Psoas muscle (tissue), 8 donors: ENCODE measurements at places on chromosomes 16 and 17. TPM values are rescaled to one million over a fixed set of nuclear protein-coding genes. Genes with fewer than 3 reads are reported as not detected.
A peak's percentile ranks its signal among the peaks of the same experiment; 100 is the strongest.

Gene PRR35
- total RNA-seq = not detected

GRCh38 chr17:33335491-33336173, 42.5 kb upstream of the ASIC2 start:
- H3K27me3 ChIP-seq = peaks cover 2% of the 10 kb centered on the region
- no peaks in the 10 kb centered on the region for H3K36me3 ChIP-seq

- H3K27ac ChIP-seq = no peak overlapping the region
- H3K4me1 ChIP-seq = no peaks in the 10 kb centered on the region
- no peak overlapping the region for H3K4me3 ChIP-seq
- no peaks in the 10 kb centered on the region for H3K36me3 ChIP-seq
- no peak for DNase-seq
- H3K27me3 ChIP-seq = no peaks in the 10 kb centered on the region
These were observed 217.4 kb downstream of the RPTOR start for GRCh38 chr17:80762076-80762475.

DNA sequence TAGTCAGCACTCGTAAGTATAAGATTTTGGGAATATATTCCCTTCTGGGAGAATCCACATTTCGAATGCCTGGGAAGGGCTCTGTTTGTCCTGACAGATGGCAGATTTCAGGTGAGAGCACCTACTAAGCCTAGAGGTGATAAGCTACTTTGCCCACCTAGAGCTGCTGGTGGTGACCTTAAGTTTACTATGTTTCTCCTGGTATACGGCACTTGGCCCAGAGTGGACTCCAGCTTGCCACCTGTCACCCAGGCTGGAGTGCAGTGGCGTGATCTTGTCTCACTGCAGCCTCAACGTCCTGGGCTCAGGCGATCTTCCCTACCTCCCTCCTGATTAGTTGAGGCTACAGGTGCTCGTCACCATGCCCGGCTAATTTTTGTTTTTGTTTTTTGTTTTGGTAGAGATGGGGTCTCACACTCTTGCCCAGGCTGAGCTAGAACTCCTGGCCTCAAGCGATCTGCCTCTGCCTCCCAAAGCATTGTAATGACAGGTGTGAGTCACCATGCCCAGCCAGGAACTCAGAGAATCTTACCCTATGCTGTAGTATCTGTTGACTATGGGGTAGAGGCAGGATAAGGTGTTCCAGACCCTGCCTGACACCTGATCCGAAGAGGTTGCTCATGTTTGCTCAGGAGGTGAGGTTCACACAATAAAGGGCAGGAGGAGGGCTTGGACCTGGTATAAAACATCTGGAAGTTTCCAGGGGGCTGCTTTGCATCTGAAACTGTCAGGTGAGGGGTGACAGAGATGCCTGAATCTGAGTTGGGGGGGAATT, at the start of gene ZG16:
Gene ZG16, plus strand, starts transcription at position 681 of the 775 bp plus-strand sequence. CDS start 1,011 bp downstream, outside the sequence.
- no peak for DNase-seq
- H3K27ac ChIP-seq = no peak within 1 kb of the TSS
- H3K27me3 ChIP-seq = no peaks in the 10 kb centered on the region

DNA sequence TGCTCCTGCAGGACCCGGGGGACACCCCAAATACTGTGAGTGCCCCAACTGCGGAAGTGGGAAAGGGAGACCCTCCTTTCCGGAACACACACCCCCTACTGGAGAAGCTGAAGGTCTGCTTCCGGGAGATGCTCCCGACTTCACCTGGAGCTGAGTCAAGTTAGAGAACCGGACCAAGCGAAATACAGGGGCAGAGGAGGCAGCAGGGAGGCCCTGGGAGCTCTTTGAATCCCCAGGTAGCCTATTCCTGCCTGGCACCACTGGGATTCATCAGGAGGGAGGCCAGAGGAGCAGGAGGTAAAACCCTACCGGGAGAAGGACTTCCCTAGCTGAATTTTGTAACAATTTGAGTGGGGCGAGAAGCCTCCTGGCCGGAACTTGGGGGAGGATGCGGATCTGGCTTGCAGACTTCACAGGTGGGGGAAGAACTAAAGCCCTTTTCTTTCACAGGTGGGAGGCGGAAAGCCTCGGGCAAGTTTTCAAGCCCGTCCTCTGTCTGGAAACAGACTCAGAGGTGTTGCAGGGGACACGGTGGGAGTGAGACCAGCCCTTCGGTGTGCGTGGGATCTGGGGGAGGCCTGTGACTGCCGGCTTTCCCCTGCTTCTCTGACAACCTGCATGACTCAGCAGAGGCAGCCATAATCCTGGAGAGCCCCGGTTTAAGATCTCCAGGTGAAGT, 22.4 kb upstream of the TEKT1 start:
- no peaks in the 10 kb centered on the region for H3K4me1 ChIP-seq
- DNase-seq = no peak
- no peak overlapping the region for H3K27ac ChIP-seq
- H3K4me3 ChIP-seq = no peak overlapping the region

GRCh38 chr17:11318207-11318606, 77.2 kb downstream of the SHISA6 start:
- no peak for DNase-seq
- no peak overlapping the region for H3K4me3 ChIP-seq
- no peaks in the 10 kb centered on the region for H3K27me3 ChIP-seq
- no peaks in the 10 kb centered on the region for H3K36me3 ChIP-seq
- no peaks in the 10 kb centered on the region for H3K4me1 ChIP-seq

DNA sequence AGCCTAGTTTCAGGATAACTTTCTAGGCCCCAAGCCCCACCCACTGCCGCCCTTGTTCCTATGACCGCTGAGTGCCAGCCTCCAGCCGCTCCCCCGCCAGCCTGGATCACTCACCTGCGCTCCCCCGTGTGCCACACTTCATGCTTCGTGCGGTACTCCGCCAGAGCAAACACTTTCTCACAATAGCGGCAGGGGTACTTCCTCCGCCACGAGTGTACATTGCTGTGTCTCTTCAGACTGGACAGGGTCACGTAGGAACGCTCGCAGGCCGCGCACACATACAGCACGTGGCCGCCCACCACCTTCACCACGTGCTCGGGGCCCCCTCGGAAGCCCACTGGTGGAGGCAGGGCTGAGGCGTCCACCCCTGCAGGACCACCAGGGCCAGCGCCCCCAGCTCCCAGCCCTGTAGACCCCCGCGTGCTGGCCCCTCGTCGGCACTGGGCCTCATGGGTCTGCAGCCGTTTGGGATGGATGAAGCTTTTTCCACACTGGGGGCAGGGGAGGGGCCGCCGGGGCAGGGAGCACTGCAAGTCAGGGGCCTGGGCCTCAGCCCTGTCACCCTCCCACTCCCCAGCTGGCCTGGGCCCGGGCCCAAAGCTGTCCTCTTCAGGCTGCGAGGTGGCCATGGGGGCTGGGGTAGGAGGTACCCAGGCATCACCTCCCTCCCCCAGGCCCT, 13.7 kb downstream of the ZBTB4 start:
- H3K27me3 ChIP-seq = no peaks in the 10 kb centered on the region
- no peaks in the 10 kb centered on the region for H3K36me3 ChIP-seq
- peaks cover 24% of the 10 kb centered on the region for H3K4me1 ChIP-seq
- no peak for DNase-seq
- H3K27ac ChIP-seq = peak overlapping the region; percentile 66

DNA sequence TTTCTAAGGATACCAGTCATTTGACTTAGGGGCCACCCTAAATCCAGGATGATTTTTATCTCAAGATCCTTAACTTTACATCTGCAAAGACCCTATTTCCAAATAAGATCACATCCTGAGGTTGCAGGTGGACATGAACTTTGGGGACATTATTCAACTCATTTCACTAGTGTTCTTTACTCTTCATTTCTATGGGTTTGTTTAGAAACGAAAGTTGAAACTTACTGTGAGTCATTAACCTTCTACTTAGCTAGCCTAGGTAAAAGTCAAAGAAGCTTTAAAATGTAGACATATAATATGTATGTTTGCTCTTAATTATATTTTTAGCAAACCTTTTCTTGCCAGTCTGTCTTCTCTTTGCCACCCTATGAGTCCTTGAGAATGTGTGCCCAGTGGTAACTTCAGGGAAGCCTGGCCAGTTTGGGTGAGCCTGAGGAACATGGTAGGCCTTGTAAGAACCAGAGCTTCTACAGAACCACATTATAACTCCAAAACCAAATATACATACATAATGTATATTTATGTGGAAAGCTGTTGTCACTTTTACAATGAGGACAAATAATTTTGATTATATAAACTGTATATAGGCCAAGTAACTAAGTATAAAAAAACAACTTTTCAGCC, 38.4 kb downstream of the BPTF start:
- DNase-seq = no peak
- H3K36me3 ChIP-seq = peaks cover 10% of the 10 kb centered on the region
- no peak overlapping the region for H3K27ac ChIP-seq
- H3K27me3 ChIP-seq = no peaks in the 10 kb centered on the region
- H3K4me1 ChIP-seq = peaks cover 25% of the 10 kb centered on the region

DNA sequence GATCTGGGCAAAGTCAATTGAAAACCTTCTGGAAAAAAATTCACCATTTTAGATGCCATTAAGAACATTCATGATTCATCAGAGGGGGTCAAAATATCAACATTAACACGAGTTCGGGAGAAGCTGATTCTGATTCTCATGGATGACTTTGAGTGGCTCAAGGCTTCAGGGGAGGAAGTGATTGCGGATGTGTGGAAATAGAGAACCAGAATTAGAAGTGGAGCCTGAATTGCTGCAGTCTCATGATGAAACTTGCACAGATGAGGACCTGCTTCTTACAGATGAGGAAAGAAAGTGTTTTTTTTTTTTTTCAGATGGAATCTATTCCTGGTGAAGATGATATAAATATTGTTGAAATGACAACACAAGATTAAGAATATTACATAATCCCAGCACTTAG, 12.9 kb downstream of the ITGAX start:
- H3K4me1 ChIP-seq = no peaks in the 10 kb centered on the region
- no peaks in the 10 kb centered on the region for H3K27me3 ChIP-seq
- H3K4me3 ChIP-seq = no peak overlapping the region
- no peaks in the 10 kb centered on the region for H3K36me3 ChIP-seq
- DNase-seq = no peak
- H3K27ac ChIP-seq = no peak overlapping the region

GRCh38 chr17:41382394-41382793, 288 bp upstream of the KRT34 start:
- no peaks in the 10 kb centered on the region for H3K4me1 ChIP-seq
- no peaks in the 10 kb centered on the region for H3K36me3 ChIP-seq
- H3K27ac ChIP-seq = no peak overlapping the region
- no peak for DNase-seq
- H3K4me3 ChIP-seq = no peak overlapping the region

GRCh38 chr16:80924372-80924978, 82.2 kb downstream of the CMC2 start:
- H3K4me3 ChIP-seq = no peak overlapping the region
- DNase-seq = peak; percentile 32
- no peaks in the 10 kb centered on the region for H3K4me1 ChIP-seq

Gene NXN
- 72.8 TPM for total RNA-seq

GRCh38 chr16:50747207-50747956, 5.5 kb downstream of the CYLD start:
- peaks cover 48% of the 10 kb centered on the region for H3K4me1 ChIP-seq
- peaks cover 3% of the 10 kb centered on the region for H3K36me3 ChIP-seq
- H3K27me3 ChIP-seq = no peaks in the 10 kb centered on the region
- no peak overlapping the region for H3K4me3 ChIP-seq

DNA sequence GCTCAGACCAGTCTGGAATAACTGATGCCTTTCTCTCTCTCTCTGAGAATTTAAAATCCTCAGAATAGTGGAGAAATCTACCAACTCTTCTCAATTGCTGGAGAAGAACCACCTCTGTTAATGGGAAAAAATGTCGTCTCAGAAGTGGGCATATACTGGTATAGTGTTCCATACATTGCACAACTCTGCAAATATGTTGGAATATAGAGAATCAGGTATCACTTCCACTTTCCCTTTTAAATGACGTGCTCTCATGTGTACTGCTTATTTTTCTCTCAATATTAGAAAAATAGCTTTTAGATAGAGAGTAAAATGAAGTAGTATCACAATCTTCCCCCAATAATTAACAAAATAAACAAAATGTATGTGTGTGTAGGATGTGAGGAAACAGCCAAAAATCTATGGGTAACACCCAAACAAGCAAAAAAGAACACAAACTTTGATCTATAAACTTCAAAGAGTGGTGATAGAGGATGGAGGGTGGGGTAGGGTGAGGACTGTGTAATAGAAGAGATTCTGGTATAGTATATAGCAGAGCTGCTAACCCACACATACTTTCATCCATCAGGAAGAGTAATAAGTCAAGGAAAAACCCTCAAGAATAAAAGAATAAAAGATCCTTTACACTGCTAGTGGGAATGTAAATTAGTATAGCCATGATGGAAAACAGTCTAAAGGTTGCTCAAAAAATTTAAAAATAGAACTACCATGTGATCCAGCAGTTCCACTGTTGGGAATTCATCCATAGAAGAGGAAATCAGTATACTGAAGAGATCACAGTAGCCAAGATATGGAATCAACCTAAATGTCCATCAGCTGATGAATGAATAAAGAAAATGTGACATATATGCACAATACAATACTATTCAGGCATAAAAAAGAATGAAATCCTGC, 46.9 kb downstream of the NFATC3 start:
- no peaks in the 10 kb centered on the region for H3K36me3 ChIP-seq
- peak overlapping the region; percentile 78 for H3K27ac ChIP-seq

GRCh38 chr17:41539071-41539492, 11.0 kb upstream of the KRT19 start:
- no peaks in the 10 kb centered on the region for H3K27me3 ChIP-seq
- no peak overlapping the region for H3K27ac ChIP-seq
- no peak overlapping the region for H3K4me3 ChIP-seq
- no peaks in the 10 kb centered on the region for H3K4me1 ChIP-seq
- H3K36me3 ChIP-seq = no peaks in the 10 kb centered on the region
- DNase-seq = no peak

DNA sequence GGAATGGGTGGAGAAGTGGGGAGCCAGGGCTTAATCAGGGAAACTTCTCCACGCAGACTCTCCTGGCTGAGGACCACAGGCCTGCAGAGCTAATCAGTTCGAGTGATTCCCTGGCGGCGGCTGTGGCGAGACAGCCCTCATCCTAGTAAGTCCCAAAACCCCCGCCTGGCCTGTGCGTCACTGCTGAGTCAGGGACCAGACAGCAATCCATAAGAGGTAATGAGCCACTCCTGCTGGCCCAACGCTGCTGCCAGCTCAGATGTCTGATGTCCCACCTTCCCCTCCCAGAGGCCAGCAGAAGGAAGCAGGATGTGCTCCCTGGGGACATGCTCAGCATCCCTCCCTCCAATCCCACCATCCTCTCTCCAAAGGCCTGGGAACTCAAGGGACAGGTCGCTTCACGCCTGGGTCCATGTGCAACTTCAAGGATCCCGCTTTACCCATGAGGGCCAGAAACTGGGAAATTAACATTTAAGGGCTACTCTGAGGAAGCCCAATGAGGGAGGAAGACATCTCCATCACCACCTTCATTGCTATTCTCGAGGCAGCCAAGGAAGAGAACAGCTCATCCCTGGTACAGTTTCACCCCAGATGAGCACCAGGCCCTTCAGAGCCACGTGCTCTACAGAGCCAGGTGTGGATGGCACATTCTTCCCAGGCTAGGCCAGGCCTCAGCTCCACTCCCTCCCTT, 7.9 kb downstream of the ACLY start:
- no peak overlapping the region for H3K4me3 ChIP-seq
- no peaks in the 10 kb centered on the region for H3K36me3 ChIP-seq
- no peaks in the 10 kb centered on the region for H3K27me3 ChIP-seq
- no peak overlapping the region for H3K27ac ChIP-seq
- DNase-seq = no peak

GRCh38 chr16:51154271-51155171, 3.5 kb upstream of the SALL1 start:
- no peaks in the 10 kb centered on the region for H3K36me3 ChIP-seq
- H3K27ac ChIP-seq = no peak overlapping the region
- DNase-seq = no peak
